ENCODE measurements at places on chromosomes 12 and 14. TPM values are rescaled to one million over a fixed set of nuclear protein-coding genes. Genes with fewer than 3 reads are reported as not detected.

- no peak for DNase-seq
These were observed 92.9 kb downstream of the TMEM30B start for GRCh38 chr14:61188196-61188595.

GDF3 gene
- not detected for total RNA-seq

- no peak for DNase-seq
These were observed 22.8 kb downstream of the ERC1 start for GRCh38 chr12:1013618-1014489.

GRCh38 chr12:3127832-3128231 is 50.7 kb downstream of the TSPAN9 start:
- DNase-seq = no peak

MYF6 gene
- total RNA-seq = 0.33 TPM

GRCh38 chr12:43370263-43370662 is 181.7 kb downstream of the ADAMTS20 start:
- DNase-seq = no peak

- no peak for DNase-seq
These were observed 68.8 kb downstream of the TMTC1 start for GRCh38 chr12:29714966-29715365.

GRCh38 chr12:130978785-130979184 is 25.1 kb downstream of the ADGRD1 start:
- DNase-seq = no peak

GRCh38 chr12:128743916-128744315 is 79.8 kb downstream of the SLC15A4 start:
- no peak for DNase-seq

KRT82 gene
- not detected for total RNA-seq
